ENCODE measurements at places on chromosomes 7 and 10. TPM values are rescaled to one million over a fixed set of nuclear protein-coding genes. Genes with fewer than 3 reads are reported as not detected.

DNA sequence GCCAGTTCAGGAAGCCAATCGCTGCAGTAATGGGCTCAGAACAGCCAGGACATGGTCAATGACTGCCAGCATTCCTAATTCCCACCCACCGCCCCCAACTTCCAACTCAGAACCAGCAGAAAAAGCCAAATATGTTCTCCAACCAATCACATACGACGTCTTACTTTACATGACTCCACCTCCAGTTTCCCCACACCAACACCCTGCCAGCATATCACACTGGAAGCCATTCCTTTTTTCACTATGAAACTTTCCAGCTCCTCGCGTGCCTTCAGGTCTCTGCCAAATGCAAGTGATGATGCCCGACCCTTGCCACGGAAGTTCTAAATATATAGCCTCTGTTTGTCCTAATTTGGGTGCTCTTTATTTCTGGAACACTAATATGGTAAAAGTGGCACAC is 12.5 kb downstream of the NPS start:
- no peak for DNase-seq

- no peak for DNase-seq
Observed at GRCh38 chr7:27110186-27111031, 7.9 kb upstream of the HOXA2 start.

GRCh38 chr7:107165341-107165740 is 3.5 kb upstream of the HBP1 start:
- DNase-seq: no peak

GRCh38 chr10:132961787-132962622 is 19.6 kb upstream of the CFAP46 start:
- no peak for DNase-seq

DNA sequence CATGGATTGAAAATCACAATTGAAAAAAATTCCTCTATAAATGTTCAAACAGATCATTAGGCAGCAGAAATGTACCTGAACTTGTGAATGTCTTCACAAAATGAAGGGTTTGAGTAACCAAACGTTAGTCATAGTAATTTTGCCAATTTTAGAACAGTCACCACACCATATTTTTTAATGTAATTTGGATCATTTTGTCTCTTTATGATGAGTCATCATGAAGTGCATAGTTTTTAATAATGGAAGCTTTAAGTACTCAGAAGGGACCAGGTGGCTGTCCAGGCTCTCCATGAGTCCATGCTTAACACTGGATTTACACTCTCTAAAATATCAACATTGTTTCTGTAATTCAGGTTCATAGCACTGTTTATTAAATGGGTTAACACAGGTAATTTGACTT is 219.2 kb downstream of the ETV1 start:
- no peak for DNase-seq

TMEM176A gene
- total RNA-seq: not detected

- no peak for DNase-seq
Observed at GRCh38 chr10:121823993-121824463, 103.8 kb downstream of the ATE1 start.

GRCh38 chr10:6570893-6571292 is 9.2 kb downstream of the PRKCQ start:
- no peak for DNase-seq

DNA sequence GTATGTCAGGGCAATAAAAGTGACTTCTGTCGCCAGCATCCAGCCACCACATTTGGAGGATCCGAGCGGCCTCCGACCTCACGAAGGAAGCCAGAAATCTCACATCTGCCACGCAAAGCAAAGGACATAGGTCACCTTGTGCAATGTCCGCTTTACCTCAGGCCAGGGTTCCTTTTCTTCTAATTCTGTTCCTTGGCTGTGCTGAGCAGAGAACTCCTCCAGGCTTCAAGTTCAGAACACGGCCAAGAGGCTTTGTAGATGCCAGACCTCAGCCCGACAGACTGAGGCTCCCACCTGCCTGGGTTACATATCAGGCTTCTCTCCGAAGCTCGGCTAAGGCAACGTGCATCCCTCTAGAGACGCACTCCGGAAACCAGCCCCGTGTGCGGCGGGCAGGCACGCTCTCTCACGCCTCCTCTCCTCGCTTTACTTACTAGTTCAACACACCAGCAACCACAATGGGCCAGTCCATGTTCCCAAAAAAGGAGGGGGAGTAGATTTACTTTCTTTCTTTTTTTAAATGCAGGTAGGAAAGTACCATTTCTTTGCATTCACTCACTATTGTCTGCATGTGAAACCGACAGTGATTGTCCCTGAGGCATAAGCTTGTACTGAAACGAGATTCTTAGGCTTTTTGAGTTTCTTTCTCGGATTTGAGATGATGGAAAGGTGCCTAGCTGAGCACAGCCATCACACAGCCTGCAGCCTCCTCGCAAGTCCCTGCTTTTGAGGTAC is 122.4 kb upstream of the AFAP1L2 start:
- DNase-seq: peak; percentile 95

DNA sequence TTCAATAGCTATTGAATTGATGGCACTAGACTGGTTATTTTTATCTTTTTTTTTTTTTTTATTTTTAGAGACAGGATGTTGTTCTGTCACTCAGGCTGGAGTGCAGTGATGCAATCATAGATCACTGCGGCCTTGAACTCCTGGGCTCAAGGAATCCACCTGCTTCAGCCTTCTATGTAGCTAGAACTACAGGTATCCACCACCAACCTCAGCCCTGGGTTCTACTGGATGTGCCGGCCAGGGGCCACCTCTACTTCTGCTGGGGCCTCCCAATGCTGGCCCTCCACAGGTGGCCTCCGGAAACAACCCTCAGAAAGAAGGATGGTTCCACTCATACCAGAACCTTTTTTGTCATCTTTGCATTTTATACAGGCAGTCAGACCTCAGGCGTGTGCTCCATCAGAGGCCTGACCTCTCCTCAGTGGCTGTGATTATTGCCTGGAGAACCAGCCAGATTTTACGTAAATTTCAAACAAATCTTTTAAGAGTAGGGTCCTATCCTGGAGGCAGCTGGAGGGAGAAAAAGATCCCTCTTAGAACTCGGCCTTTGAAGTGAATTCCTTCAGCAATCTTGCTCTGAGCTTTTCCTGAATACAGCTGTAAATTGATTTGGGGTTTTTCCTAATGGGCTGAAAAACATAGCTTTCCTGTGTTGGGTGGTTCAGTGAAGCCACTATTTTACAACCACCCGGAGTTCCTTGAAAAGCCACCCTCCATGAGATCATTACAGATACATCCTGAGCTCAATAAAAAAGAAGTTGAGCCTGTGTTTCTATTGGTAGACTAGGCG is 110.0 kb downstream of the SPAG6 start:
- DNase-seq: no peak

DNA sequence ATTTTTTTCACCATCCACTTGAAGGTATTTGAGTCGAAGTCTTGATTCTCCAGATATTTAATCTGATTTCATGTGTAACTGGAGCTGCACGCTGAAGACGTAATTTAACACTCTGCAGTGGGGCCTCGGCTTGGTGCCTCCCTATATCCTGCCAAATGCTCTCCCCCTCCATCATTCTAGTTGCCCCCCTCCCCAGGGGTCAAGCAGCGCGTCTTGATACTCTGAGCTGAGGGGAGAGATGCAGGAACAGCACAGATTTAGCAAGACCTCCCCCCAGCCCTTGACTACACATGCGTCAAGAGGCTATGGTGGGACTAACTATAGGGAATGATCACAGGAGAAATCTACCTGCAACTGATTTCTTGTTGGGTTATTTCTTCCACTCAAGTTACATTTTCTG is 85.8 kb downstream of the PRPF18 start:
- no peak for DNase-seq

GRCh38 chr7:114916261-114916892 is 5.5 kb upstream of the MDFIC start:
- DNase-seq: peak; percentile 85

DNA sequence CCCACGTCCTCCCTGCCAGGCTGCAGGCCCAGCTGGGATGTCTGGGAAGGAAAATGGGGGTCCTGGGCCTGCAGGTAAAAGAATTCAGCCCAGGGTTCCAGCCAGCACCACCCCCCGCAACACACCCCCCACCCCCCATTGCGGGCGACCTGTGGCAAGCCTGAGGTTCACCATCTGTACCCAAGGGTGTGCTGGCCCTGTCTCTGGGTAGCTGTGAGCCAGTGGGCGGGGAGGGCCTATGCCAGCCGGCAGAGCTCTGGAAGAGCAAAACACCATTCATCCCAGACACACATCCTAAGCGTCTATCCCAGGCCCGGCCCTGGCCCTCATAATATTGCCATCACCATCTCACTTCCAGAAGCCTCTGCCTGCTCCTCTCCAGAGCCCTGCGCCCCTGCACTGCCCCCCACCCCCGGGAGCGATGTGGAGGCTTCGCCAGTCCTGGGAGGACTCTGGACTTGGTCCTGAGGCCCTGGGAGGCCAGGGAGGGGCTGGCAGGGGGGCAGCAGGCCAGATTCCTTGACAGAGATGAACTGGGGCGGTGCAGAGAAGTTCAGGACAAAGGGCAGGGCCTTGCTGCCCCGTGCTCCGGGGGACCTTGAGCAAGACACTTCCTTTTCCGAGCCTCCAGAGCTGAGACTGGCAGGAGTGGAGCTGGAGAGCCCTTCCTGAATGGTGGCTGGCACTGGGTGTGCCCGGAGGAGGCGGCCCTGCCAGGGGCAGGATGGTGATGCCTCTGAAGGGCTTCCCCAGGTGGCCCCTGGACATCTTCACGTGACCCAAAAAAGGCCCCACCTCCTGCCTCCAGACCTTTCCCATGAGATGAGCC is 8.7 kb upstream of the TTYH3 start:
- DNase-seq: no peak

- no peak for DNase-seq
Observed at GRCh38 chr10:15486404-15486803, 115.3 kb upstream of the FAM171A1 start.

TUBB8 gene
- total RNA-seq: not detected

ANXA8 gene
- 0.19 TPM for total RNA-seq

MALRD1 gene
- total RNA-seq: 0.13 TPM

GRCh38 chr10:78700413-78700812 is 368.4 kb upstream of the ZMIZ1 start:
- no peak for DNase-seq

DNA sequence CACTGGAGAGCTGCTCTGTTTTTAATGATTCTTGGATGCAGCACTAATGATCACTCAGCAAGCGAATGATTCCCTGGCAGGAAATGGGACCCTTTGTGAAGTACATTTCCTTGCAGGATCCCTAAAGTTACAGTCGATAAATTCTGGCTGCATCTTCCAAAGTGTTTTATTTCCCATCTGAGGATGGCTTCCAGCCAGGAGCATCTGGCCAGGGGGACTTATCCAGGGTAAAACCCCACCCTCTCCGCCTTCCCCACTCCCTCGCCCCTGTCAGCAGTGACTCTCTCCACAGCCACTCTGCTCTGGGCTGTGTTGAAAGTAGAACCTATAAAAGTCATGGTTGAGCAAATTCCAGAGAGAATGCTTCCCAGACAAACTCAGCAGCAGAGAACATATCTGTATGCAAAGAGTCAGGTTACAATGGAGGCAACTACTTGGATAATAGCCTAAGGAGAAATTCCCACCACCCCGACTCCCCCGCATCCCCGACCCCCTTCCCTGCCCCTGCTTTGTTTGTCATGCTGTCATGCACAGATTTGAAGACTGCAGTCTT is 111.0 kb upstream of the ANLN start:
- no peak for DNase-seq

DNA sequence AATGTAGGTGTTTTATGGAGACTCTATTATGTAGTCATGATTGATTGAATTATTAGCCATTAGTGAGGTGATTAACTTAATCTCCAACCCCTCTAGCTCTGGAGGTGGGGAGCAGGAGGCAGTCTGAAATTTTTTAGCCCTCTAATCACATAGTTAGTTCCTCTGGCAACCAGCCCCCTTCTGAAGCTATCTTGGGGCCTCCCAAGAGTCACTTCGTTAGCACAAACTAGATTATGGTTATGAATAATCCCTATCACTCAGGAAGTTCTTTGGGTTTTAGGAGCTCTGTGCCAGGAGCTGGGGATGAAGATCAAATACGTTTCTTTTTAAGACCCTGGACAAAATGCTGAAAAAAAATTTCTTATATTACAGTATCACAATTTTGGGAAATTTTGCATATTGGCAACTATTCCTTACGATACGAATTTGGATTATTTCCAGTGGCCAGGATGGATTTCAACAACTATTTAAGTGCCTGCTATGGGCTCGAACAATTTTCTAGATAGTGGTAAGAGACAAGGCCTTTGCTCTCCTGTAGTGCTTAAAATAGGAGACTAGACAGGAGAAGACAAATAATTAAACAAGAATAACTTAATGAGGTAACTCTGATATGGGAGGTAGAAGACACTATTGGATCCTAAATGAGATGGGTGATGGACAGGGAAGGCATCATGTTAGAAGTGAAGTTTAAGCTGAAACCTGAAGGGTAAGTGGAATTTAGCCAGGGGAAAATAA is 52.9 kb downstream of the BTAF1 start:
- no peak for DNase-seq

DNA sequence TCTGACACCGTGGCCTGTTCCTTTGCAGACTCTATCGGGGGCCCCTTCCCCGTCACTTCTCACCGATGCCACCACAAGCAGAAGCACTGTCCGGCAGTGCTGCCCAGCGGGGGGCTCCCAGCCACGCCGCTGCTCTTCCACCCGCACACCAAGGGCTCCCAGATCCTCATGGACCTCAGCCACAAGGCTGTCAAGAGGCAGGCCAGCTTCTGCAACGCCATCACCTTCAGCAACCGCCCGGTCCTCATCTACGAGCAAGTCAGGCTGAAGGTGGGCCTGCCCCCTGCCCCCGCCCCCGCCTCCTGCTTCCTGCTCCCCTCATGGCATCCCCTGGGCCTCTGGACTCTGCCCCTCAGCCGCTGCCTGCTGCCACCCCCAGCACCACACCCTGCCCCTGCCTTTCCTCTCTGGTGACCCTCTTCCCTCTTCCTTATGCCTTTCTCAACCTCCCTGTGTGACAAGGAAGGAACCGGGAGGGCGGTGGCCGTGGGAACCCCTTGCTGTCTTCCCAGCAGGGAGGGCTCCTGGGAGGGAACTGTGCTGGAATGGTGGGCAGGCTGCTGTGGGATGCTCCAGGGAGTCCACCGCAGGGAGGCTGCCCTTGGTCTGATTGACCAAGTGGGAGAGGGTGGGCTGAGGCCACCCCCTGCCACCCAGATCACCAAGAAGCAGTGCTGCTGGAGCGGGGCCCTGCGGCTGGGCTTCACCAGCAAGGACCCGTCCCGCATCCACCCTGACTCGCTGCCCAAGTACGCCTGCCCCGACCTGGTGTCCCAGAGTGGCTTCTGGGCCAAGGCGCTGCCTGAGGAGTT is 77.5 kb downstream of the NEURL1 start:
- no peak for DNase-seq

- DNase-seq: no peak
Observed at GRCh38 chr7:155585951-155586350, 39.6 kb upstream of the CNPY1 start.

- DNase-seq: no peak
Observed at GRCh38 chr7:111198255-111198654, 107.3 kb downstream of the LRRN3 start.

GRCh38 chr7:5408777-5409176 is 14.9 kb downstream of the TNRC18 start:
- no peak for DNase-seq

DNA sequence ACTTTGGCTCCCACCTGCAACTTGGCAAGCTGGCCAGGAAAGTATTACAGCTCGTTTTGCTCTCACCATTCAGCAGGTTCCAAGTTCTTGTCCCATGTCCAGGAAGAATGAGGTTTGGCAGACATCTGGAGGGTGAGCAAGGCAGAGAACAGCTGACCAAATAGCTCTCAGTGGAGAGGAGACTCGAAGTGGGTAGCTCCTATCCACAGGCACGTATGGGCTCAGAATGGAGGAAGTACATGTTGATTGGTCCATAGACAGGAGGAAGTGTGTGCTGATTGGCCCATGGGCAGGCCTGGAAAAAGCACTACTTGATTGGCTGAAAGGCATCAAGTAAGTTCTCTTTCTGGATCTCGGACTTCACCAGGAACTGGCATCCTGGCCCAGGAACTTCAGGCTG is 3.0 kb upstream of the NCAPG2 start:
- DNase-seq: no peak

- DNase-seq: no peak
Observed at GRCh38 chr7:51209426-51209825, 107.2 kb downstream of the COBL start.

Measured in GM12878 (cell line).